Fibroblast of mammary gland (primary cell): ENCODE measurements at places on chromosomes 3 and 15.
A peak's percentile ranks its signal among the peaks of the same experiment; 100 is the strongest.

DNA sequence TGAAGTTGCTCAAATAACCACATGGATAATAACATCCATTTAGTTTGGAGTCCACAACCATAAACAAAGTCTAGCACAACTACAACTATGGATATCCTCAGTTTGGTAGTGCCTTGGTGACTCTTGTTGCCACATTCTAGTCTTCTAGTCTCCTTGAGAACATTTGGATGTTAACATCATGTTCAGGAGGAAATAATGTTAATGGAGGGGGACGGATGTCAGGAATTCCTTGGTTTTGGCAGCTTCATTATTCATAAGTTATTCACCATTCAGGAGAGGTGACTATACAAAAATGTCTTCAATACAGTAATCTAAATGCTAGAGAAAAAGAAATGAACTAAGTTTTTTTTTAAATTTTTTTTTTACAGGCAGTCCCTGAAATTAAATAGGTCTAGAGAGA is 26.4 kb upstream of the GABPB1 start:
- DNase-seq: no peak

- peak; percentile 30 for DNase-seq
Measured at GRCh38 chr3:16595778-16596177, 9.4 kb downstream of the DAZL start.

GRCh38 chr15:73789521-73790240 is 36.5 kb upstream of the INSYN1 start:
- DNase-seq: no peak

GRCh38 chr15:45549541-45550220 is 27.1 kb upstream of the SLC30A4 start:
- peak; percentile 76 for DNase-seq

- no peak for DNase-seq
Measured at GRCh38 chr3:136381051-136381450, 130.9 kb downstream of the PCCB start.

DNA sequence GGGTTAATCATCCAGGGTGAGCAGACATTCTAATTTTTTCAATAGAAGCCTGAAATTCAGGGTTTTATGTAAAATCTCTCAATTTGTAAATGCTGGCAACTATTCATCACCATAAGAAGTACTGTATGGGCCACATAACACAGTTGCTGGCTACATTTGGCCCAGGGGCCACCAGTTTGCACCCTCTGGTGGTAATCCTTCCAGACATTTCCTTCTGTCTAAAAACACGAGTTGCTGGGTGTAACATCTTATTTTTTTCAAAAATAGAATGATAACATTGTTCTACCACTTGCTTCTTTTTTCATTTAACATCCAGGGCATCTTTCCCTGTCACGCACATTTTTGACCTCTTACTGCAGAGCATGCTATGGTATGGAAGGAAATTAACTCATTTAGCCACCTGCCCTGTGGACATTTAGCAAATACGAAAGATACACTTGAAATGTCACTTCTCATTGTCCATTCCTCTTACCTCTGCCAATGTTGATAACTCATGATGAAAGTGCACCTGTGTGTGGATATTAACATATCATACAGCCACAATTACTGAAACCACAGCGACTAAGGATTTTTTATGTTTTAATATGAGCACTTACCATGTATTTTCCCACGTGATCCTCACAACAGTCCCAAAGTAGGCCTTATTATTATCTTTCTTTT is 117.5 kb upstream of the ARHGEF3 start:
- DNase-seq: no peak
